Hematopoietic multipotent progenitor cell treated with erythropoietin and hydrocortisone succinate and interleukin-3 and kit ligand, for 6 days (in vitro differentiated cells): ENCODE measurements at places on chromosomes 6 and 20.

DNA sequence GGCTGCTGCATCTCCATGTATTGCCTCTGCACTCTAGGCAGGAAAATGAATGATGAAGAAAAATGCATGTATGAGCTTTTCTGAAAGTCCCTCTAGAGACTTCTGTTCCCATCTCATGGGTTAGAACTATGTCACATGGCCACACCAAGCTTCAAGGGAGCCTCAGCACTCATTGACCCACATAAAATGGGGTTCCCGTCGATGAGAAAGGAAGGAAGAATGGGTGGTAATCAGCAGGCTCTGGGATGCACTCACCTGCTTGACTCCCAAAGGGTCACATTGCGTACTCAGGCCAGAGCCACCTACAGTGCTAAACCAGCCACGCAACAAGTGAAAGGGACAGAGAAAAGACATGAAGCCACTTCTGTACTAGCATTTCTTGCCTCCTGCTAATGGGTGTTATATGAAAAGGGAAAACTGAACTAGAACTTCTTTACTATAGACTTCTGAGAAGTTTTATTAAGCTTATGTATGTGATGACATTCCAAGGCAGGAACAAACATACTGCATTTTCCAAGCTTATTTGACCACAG is 95.8 kb upstream of the GCM1 start:
- DNase-seq: no peak

DNA sequence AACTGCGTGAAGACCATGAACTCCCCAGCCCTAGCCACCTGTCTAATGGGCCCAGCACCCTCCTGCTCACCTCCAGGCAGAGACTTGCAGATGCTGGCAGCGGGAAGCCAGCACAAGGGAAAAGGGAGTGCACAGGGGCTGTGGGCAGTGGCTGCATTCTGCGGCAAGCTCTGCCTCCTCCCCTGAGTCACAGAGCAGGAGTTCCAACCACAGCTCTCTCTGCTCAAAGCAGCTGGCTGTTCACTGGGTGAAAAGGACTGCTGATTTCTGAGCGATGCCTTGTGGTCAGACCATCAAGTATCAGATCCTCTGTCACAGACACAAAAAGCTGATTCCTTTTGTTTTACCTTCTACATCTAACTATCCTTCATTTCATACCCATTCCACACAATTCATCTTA is 10.5 kb downstream of the NKX2-2 start:
- no peak for DNase-seq

- no peak for DNase-seq
These were observed 371.9 kb downstream of the ZFAND3 start for GRCh38 chr6:38191418-38191817.

GRCh38 chr6:35737413-35738211 is 780 bp downstream of the ARMC12 start:
- DNase-seq: peak; percentile 94

DNA sequence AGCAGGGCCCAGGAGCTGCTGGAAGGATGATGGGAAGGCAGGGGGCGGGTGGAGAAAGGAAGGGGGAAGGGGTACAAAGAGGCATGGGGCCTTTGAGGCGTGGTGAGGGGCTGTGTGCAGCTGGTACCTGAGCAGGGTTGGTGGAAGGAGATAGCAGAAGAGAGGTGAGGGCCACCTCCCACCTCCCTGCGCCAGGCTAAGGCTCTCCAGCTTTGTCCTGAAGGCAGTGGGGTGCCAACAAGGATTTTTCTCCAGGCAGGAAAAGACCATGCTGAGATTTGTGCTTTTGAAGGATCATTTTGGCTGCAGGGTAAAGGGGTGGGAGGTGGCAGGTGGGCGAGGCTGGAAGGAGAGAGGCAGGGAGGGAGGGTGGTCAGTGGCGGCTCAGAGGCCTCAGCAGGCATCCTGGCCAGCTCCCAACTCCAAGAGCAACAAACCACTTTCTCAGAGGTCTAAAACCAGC is 40.8 kb downstream of the NOL4L start:
- no peak for DNase-seq

DNA sequence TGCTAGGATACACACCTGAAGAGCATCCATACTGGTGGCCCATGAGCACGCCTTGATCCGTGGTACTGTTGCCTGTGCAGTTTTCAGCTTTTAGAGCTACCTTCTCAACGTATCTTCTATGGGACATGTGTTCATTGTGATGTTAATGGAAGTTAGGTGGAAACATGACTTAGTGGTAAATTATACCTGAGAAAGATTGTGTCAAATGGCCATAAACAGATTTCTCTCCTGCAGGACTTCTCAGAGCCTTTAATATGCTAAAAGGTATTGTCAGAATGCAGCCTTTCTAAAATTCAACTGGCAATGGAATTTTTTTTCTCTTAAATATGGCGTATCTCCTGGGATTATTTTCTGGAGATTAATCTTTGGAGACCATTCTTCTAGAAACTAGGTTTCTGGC is 148.5 kb downstream of the CDC5L start:
- DNase-seq: no peak

- peak; percentile 49 for DNase-seq
These were observed 17.6 kb upstream of the SRSF3 start for GRCh38 chr6:36576578-36576977.

DNA sequence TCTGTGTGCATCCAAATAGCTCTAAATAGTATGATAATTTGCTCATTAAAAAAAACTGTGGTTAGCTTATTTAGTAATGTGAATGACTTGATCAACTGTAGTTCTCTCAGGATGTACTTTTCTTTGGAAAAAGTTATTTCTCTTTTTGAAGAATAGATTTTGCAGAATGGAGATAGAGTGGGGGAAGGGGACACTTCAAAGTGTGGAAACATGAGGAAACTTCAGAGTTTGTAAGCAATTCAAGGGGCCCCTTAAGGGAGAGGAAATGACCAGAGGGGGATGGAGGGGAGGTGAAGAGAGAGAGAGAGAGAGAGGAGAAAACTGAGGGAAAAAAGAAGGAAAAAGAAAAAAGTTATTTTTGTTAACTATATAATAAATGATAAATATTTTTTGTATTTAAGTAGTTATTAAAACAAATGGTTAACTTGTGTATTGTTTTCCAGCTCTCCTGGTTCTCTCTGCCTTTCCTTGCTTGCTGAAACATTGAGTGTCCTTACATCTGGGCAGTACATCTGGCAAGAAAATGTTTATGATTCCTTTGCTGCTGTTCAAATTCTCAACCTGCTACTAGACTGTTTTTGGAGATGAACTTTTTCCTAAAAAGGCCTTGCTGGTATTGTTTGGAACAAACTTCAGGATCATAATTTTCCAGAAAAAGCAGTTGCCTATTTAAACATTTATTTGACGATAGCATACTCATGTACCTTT is 497.5 kb upstream of the CITED2 start:
- DNase-seq: no peak

DNA sequence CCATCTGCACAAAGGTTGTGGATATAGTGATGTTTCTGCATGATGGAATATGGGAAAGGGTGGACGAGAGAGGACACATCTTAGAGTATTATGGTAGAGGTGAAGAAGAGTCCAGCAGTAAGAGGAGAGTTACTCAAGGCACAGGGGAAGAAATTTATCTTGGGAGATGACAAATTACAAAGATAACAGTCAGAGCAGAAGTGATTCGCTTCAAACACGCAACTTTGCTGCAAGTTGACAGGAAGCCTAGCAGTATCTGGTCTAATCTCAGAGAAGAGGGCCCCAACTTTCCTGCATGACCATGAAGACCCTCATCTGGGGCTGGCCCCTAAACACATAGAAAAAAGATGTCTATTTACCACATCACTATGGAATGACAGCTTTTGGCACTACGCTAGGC is 1.2 kb upstream of the CALHM6 start:
- no peak for DNase-seq

DNA sequence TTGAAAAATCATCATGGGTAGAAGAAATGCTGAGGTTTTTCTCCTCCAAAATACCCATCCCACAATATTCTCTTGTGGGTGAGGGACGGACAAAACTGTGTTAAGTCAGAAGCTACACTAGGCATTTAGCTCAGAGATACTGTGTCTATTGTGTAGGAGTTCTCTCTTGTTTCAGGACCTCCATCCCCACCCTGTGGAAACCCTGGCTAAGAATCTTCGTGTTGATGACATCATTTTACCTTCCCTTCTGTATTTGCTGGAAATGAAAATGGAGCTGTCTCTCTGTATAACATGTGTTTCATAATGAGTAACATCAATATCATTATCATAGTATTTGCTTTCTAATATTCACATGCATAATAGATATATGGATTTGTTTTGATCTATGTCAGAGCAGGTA is 1193.0 kb upstream of the CITED2 start:
- no peak for DNase-seq

DNA sequence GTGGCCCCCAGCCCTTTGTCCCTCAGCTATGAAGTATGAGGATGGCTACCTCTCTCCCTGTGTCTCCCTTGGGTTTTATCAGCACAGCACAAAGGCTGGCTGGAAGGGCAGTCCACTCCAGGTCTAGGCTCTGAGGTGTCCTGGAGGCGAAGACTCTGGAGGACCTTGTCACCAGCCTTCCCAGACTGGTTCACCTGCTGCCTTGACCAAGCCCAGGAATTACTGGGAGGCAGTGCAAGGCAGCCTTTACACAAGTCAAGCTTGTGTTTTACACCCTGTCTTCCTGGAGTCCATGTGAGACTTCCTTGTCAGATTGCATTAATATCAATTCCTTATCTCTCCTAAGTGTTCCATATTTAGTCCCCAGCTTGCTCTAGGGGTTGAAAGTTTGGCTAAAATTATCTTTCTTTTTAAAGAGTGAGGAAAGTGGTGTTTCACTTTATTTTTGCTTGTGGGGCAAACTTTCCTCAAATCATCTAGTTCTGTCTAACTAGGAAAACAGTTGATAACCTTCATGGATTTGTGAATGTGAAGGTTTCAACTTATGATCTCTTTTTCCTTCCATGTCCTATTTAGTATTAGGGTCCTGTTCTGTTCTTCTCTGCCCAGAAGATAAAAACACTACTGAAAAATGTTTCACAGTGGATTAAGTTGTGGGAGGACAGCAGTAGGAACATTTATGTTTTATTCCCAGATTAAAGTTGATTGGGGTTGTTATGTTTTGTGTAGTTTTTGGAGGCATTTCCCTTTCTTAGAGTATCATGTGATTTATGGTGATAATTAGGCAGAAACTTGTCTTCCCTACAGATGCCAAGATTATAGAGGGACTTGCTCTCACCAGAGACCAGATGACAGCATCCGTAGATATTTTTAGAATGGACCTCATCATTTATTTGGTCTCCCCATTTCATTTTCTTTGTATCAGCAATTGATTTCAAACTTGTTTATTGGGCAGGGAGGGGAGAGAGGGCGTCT is 114.8 kb downstream of the FOXO3 start:
- no peak for DNase-seq

- DNase-seq: peak; percentile 41
These were observed 212.1 kb upstream of the PHACTR1 start for GRCh38 chr6:12504325-12504966.

GRCh38 chr6:85866370-85866730 is 223.7 kb upstream of the SYNCRIP start:
- DNase-seq: no peak

- no peak for DNase-seq
These were observed 209.3 kb upstream of the PDE10A start for GRCh38 chr6:165872311-165872710.

DNA sequence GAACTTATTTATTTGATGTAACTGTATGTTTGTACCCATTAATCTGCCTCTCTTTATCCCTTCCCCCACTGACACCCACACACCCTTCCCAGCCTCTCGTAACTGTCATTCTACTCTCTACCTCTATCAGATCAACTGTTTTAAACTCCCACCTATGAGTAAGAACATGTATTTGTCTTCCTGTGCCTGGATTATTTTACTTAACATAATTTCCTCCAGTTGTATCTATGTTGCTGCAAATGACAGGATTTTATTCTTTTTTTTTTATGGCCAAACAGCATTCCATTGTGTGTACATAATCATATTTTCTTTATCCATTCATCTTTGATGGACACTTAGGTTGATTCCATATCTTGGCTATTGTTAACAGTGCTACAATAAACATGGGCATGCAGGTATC is 49.3 kb downstream of the PHACTR2 start:
- DNase-seq: peak; percentile 19

DNA sequence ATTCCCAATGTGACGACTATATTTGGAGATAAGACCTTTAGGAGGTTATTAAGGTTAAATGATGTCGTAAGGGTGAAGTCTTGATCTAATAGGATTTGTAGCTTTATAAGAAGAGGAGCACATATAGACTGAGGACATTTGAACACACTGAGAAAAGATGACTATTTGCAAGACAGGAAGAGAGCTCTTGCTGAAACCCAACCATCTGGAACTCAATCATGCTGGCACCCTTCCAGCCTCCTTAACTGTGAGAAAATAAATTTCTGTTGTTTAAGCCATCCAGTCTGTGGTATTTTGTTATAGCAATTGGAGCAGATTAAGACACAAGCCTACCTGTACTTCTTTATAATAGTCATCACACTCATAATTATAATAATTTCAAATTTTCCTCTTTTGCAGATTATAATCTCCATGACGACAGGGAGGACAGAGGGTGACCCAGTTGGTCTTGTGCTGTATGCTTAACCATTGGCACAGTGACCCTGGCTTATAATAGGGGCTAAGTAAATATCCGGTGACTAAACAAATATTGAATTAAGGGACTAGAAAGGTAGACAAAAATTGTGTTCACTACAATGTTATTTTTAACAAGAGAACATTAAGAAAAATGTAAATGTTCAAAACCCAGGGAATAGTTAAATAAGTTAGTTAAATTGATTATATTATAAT is 206.4 kb upstream of the HDDC2 start:
- DNase-seq: peak; percentile 10

DNA sequence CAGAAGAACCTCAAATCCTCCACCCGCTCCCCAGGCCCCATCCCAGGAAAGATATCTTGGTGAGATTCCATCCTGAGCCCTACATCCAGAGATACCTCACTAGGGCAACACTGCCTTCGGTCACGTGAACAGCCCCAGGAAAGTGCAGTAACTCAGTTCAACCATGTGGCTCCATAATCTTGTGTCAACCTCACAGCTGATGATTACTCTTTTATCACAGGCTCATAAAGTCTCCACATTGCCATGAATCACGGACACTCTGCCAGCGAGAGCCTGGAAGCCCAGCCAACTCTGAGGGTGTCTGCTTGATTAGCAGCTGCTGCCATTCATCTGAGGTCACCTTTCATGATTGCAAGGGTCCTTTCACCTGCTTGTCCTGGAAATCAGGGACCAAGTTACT is 175.8 kb upstream of the LRFN2 start:
- DNase-seq: no peak

- DNase-seq: no peak
These were observed 8.9 kb downstream of the SIRPA start for GRCh38 chr20:1904135-1904534.

DNA sequence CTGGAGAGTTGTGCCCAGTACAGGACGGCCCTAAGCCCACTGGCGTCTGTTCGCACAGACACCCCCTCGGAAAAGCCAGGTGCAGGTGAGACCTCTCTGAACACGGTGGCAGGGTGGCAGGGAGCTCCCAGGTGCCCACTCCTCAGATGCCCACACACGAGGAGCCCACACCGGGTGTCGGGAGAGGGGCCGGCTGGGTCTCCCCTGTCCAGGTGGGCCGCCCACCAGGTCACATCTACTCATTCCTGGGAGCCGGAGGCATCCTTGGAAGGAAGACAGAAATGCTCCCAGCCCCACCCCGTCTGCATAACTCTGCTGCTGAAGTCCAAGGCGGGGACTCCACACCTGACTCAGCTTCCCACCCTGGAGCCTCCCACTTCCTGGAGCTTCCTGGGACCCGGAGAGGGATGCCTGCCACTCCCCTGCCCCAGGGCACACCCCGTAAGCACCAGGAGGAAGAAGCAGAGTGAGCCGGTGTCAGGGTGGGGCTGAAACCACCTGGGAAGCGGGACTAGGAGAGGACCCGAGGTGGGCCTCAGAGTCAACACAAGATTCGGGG is 2.5 kb downstream of the SRMS start:
- no peak for DNase-seq

- DNase-seq: no peak
These were observed 138.5 kb downstream of the LINC00237 start for GRCh38 chr20:20967564-20968184.

GRCh38 chr6:116446399-116446798 is 14.8 kb upstream of the CALHM6 start:
- peak; percentile 58 for DNase-seq
